Glutamatergic neuron (in vitro differentiated cells): ENCODE measurements at places on chromosomes 1 and 21.

- no peaks in the 10 kb centered on the region for H3K36me3 ChIP-seq
- no peak overlapping the region for H3K4me3 ChIP-seq
- no peak overlapping the region for H3K27ac ChIP-seq
- peaks cover 8% of the 10 kb centered on the region for H3K27me3 ChIP-seq
- H3K4me1 ChIP-seq, result no peaks in the 10 kb centered on the region
- DNase-seq, result peak; percentile 39
Observed at GRCh38 chr1:228515200-228515834, 28.1 kb downstream of the RNF187 start.

DNA sequence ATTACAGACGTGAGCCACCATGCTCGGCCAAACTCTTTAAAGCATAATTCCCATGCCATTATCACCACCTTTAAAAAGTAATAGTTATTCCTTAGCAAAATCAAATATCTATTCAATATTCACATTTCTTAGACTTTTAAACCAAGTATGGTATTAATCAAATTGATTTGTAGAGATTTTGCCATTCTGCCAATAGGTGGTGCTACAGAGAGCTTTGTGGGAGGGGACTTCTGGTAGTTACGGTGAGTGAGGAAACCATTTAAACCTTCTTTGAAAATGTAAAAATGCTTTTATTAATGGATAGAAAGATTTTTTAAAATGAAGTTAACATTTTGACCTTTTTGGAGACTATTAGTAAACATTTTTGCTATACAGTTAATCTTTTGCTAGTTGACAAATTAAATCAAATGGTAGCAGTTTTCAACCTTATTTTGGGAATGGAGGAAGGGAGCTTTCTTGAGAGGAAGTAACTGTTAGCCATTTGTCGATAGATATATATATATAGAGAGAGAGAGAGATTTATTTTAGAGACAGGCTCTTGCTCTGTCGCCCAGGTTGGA is 19.3 kb downstream of the IARS2 start:
- no peak overlapping the region for H3K27ac ChIP-seq
- no peak for DNase-seq
- no peaks in the 10 kb centered on the region for H3K27me3 ChIP-seq
- H3K4me1 ChIP-seq, result no peaks in the 10 kb centered on the region

- no peaks in the 10 kb centered on the region for H3K36me3 ChIP-seq
- H3K27ac ChIP-seq, result no peak overlapping the region
- H3K4me3 ChIP-seq, result no peak overlapping the region
- H3K4me1 ChIP-seq, result peaks cover 5% of the 10 kb centered on the region
- no peak for DNase-seq
Observed at GRCh38 chr21:45260191-45260825, 27.4 kb downstream of the POFUT2 start.

GRCh38 chr1:26999440-26999987 is 6.0 kb downstream of the TRNP1 start:
- H3K4me3 ChIP-seq, result no peak overlapping the region
- peak; percentile 24 for DNase-seq
- H3K36me3 ChIP-seq, result no peaks in the 10 kb centered on the region
- peaks cover 11% of the 10 kb centered on the region for H3K27me3 ChIP-seq
- H3K27ac ChIP-seq, result no peak overlapping the region
- peaks cover 26% of the 10 kb centered on the region for H3K4me1 ChIP-seq

DNA sequence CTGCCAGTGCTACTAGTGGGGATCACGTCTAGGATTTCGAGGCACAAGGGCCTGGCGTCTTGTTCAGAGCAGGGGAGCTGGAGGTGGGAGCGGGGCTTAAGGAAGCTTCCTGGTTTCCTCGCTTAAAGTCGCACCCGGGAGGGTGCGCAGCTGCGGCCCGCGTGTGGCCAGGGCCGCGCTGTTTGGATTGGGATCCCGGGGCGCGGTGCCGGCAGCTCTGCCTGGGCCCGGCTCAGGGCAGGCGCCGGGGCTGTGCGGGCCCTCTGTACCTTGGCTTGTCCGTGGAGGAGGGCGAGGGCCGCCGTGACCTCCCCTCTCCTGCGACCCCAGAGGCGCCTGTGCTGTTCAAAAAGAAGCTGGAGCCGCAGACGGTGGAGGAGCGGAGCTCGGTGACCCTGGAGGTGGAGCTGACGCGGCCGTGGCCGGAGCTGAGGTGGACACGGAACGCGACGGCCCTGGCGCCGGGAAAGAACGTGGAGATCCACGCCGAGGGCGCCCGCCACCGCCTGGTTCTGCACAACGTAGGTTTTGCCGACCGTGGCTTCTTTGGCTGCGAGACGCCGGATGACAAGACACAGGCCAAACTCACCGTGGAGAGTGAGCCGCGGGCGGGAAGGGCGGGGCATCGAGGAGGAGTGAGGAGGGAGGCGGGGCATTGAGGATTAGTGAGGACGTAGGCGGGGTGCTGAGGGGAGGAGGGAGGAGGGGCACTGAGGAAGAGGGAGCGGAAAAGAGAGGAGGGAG is 67.8 kb downstream of the OBSCN start:
- H3K36me3 ChIP-seq, result no peaks in the 10 kb centered on the region
- H3K4me3 ChIP-seq, result peak overlapping the region; percentile 49
- peak; percentile 87 for DNase-seq

DNA sequence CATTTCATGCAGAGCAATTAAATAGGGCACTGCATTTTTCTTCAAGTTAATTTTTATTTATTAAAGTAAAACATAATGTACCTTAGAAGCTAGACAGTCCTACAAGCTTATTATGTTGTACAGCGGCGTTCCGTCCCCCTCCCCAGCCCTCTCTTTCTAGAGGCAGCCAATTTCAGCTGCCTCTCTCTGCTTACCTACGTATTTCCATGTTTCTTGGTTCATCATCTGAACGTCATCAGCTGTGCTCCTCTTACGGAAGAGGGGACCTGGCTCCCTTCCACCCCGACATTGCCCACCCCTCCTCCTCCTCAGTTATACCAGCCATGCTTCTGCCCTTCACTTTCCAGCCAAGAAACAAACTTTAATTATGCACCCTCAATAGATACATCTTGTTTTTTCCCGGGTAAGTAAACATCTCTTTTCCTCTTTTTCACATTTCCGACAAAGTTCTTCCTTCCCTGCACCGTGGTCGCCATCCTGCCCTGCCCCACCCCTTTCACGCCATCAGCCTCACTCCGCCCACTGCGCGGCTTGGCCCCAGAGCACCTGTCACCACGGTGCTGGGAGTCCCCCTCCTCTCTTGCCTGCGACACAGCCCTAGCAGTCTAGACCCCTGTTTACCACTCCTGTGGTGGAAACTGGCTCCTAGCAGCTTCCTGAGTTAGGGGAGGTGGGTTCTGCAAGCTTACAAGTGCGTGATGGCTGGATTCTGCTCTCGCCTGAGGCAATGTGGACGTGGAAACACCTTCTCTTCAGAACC is 57.9 kb downstream of the SLC37A1 start:
- peaks cover 12% of the 10 kb centered on the region for H3K36me3 ChIP-seq
- no peaks in the 10 kb centered on the region for H3K27me3 ChIP-seq
- no peak overlapping the region for H3K4me3 ChIP-seq
- H3K4me1 ChIP-seq, result peaks cover 2% of the 10 kb centered on the region
- no peak overlapping the region for H3K27ac ChIP-seq

DNA sequence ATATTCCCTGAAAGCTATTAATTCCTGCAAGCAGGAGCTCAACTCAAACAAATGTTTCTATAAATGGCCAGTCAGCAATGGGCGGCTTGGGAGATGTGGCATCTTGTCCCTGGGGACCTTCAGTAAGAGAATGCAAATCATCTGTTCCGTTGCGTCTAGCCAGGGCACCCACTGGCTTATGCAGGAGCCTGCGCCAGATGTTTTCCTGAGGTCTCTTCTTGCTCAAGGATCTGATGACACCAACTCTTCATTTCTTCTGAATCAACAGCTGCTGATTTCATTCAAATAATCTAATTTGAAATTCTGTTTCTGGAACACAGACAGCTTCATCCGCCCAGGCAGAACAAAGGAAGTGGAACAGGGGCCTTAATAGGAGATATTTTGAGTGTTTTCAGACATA is 70.0 kb upstream of the AJAP1 start:
- no peak overlapping the region for H3K4me3 ChIP-seq
- H3K4me1 ChIP-seq, result no peaks in the 10 kb centered on the region
- H3K36me3 ChIP-seq, result peaks cover 8% of the 10 kb centered on the region
- H3K27ac ChIP-seq, result no peak overlapping the region

DNA sequence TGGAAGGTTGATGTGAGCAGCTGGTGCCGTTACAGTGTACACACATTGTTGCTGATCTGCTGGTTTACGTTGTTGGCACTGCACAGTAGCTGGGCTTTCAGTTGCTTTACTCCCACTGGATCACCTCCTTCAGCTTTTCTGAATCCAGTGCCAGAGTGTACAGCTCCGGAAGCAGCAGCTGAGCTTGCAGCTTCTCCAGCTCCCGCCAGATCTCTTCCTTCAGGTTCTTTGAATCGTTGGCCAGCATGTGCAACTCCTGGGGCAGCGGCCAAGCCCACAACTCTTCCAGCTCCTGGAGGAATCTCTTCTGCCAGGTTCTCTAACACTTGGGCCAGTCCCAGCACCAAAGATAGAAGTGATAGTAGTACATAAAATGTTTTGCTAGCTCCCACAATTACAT is 149.7 kb upstream of the RRP15 start:
- H3K4me1 ChIP-seq, result no peaks in the 10 kb centered on the region
- no peak overlapping the region for H3K4me3 ChIP-seq
- no peak for DNase-seq
- no peaks in the 10 kb centered on the region for H3K36me3 ChIP-seq
- peaks cover 4% of the 10 kb centered on the region for H3K27me3 ChIP-seq

DNA sequence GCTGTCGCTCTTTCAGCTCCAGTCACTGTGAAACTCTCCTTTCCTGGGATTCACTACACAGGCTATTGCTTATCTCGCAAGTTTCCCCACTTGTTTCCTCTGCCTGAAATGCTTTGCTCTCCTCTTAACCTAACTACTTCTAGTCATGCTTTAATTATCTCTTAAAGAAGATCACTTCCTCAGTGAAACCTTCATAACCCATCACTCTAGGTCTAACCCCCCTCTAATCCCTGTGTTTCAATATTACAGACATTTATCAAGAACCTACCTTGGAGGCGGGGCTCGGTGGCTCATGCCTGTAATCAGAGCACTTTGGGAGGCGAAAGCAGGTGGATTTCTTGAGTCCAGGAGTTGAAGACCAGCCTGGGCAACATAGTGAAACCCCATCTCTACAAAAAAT is 16.7 kb upstream of the ZNF644 start:
- DNase-seq, result no peak
- no peak overlapping the region for H3K4me3 ChIP-seq
- H3K36me3 ChIP-seq, result peaks cover 9% of the 10 kb centered on the region

- H3K4me3 ChIP-seq, result peak overlapping the region; percentile 81
- peak; percentile 69 for DNase-seq
- H3K27me3 ChIP-seq, result peaks cover 24% of the 10 kb centered on the region
Observed at GRCh38 chr1:36913484-36914060, 120.7 kb downstream of the GRIK3 start.
